Endothelial cell (in vitro differentiated cells): ENCODE measurements at places on chromosomes 12 and 14. TPM values are rescaled to one million over a fixed set of nuclear protein-coding genes. Genes with fewer than 3 reads are reported as not detected.

Gene CLEC6A
- not detected for total RNA-seq

Gene RNASE7
- not detected for total RNA-seq

Gene TRAF3
- 9.7 TPM for total RNA-seq

Gene WIF1
- not detected for total RNA-seq

Gene ETNK1
- total RNA-seq, result 68.9 TPM

Gene RPGRIP1
- 1.5 TPM for total RNA-seq

Gene TAS2R19
- 3.4 TPM for total RNA-seq

Gene TAS2R8
- 0.44 TPM for total RNA-seq

Gene SPTLC2
- total RNA-seq, result 63.6 TPM

Gene SLC6A15
- 5.3 TPM for total RNA-seq

Gene ASB2
- not detected for total RNA-seq

Gene SLC17A8
- total RNA-seq, result not detected

Gene ATG14
- total RNA-seq, result 14.0 TPM

Gene TUNAR
- total RNA-seq, result 2.0 TPM

Gene SRGAP1
- 49.3 TPM for total RNA-seq

Gene RXYLT1
- total RNA-seq, result 14.2 TPM

Gene LIMA1
- 14.3 TPM for total RNA-seq

Gene RNF212B
- total RNA-seq, result not detected

Gene LTBP2
- total RNA-seq, result 1.9 TPM

Gene KRT77
- not detected for total RNA-seq

Gene FAM181A
- total RNA-seq, result not detected

Gene IFI27L2
- total RNA-seq, result 23.7 TPM

Gene CACNA1C
- total RNA-seq, result 11.1 TPM

Gene MUCL1
- total RNA-seq, result 15.4 TPM

Gene OR4N2
- not detected for total RNA-seq

Gene KLRD1
- total RNA-seq, result 0.49 TPM

Gene WNT5B
- total RNA-seq, result 7.5 TPM

Gene KLHL33
- total RNA-seq, result 0.08 TPM

Gene LBHD2
- total RNA-seq, result not detected

Gene KRT75
- not detected for total RNA-seq

Gene SERPINA9
- total RNA-seq, result not detected

Gene PLEKHG7
- not detected for total RNA-seq

Gene LRRC9
- 0.38 TPM for total RNA-seq

Gene YY1
- total RNA-seq, result 81.7 TPM

Gene CARMIL3
- total RNA-seq, result 1.4 TPM

Gene CSRNP2
- 112 TPM for total RNA-seq

Gene PPFIA2
- total RNA-seq, result not detected
